Substantia nigra (tissue), 51 donors: ENCODE measurements at places on chromosomes 5 and 9.

DNA sequence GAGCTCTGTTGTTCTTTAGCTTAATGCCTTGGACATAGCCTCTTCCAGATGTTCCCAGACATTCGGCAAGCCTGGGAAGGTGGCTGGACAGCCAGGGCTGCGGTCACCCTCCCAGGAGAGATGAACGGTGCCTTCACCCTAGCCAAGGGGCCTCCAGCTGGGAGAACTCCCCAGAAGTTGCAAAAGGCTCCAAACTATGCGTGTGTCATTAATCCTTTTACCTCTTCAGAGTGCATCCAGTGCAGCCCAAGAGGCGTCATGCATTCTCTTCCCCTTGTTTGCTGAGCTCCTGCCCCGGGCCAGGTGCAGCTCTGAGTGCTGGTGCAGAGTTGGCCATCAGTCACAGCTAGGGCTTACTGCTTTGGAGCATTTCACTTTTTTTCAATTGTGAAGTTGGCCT, 22.8 kb downstream of the HMCN2 start:
- no peak for DNase-seq

GRCh38 chr9:121055642-121056143, 5.6 kb upstream of the C5 start:
- DNase-seq = no peak

GRCh38 chr9:92948038-92948534, 763 bp downstream of the FGD3 start:
- DNase-seq = no peak

GRCh38 chr9:104993291-104993963, 65.5 kb upstream of the ABCA1 start:
- DNase-seq = peak; percentile 51

GRCh38 chr9:133656211-133657119, 20.3 kb downstream of the DBH start:
- no peak for DNase-seq

- DNase-seq = no peak
Observed at GRCh38 chr9:20070336-20070735, 281.5 kb upstream of the SLC24A2 start.

DNA sequence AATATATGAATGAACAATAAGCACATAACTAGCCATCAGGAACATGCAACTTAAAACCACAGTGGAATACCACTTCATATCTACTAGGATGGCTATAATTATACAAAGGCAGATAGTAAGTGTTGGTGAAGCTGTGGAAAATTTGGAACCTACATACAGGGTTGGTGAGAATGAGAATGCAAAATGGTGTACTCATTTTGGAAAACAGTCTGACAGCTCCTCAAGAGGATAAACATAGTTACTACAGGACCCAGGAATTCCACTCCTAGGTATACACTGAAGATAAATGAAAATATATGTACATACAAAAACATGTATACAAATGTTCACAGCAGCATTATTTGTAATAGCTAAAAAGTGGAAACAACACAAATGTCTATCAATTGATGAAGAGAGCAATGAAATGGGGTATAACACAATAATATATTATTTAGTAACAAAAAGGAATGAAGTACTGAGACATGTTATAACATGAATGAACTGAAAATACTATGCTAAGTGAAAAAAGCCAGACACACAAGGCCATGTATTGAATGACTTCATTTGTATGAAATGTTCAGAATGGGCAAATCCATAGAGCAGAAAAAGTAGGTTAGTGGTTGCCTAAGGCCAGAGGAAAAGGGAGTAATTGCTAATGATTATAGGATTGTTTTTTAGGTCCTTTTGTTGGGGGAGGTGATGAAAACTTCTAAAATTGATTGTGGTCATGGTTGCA, 31.2 kb upstream of the CDK5RAP2 start:
- DNase-seq = no peak

GRCh38 chr9:17090041-17090440, 44.8 kb upstream of the CNTLN start:
- DNase-seq = no peak

DNA sequence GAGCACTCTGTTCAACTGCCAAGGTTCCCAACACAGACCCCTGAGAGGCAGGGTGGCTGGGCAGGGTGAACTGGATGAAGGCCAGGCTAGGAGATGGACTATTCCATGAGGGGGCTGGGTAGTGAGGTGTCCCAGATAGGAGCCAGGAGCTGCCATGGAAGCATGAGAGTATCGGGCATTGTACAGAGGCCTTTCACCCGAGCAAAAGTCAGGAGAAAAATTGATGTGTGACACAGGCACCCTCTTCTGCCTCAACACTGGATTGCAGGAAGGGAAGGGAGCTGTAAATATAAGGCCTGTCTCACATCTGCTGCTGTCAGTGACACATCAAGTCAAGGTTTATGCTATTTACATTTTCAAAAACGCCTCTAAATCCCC, 74.6 kb downstream of the UBAP1 start:
- peak; percentile 21 for DNase-seq

DNA sequence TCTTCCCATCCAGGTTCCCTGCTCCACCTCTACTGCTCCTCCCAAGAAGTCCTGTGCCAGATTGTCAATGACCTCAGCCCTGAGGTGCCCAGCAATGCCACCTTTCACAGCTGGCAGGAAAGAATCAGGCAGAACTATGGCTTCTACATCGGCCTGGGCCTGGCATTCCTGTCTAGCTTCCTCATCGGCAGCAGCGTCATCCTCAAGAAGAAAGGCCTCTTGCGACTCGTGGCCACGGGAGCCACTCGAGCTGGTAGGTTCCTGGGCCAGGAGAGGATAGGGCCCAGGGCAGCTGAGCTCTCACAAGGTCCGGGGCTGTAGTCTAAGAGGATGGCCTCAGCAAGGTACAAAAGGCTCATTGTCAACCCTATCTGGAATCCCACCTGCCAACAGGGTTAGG, 3.1 kb downstream of the NIPAL4 start:
- no peak for DNase-seq

- DNase-seq = no peak
Observed at GRCh38 chr5:72925336-72926010, 30.4 kb upstream of the FCHO2 start.

- no peak for DNase-seq
Observed at GRCh38 chr9:118954857-118955256, 414.4 kb downstream of the BRINP1 start.

GRCh38 chr9:13082796-13083195, 196.7 kb downstream of the MPDZ start:
- DNase-seq = no peak

DNA sequence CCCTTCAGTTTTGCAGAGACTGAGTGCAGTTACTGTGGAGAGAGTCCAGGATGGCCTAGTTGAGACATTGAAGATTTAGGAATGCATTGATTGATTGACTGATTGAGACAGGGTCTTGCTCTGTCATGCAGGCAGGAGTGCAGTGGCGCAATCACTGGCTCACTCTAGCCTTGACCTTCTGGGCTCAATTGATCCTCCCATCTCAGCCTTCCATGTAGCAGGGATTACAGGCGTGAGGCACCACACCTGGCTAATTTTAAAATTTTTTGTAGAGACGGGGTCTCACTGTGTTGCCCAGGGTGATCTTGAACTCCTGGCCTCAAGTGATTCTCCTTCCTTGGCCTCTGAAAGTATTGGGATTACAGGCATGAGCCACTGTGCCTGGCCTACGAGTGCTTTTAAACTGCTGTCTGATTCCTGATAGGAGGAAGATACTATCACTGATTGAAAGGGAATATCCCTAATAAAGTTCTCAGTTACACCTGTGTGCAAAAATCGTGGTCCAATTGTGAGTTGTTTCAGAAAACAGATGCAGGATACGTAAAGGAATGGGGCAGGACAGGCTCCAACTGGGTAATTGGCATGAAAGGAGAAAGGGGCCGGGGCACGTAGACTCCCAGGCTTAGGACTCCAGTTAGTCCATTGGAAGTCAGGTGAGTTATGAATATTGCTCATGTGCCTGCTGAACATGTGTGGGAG, 87.5 kb downstream of the KDM4C start:
- DNase-seq = no peak

DNA sequence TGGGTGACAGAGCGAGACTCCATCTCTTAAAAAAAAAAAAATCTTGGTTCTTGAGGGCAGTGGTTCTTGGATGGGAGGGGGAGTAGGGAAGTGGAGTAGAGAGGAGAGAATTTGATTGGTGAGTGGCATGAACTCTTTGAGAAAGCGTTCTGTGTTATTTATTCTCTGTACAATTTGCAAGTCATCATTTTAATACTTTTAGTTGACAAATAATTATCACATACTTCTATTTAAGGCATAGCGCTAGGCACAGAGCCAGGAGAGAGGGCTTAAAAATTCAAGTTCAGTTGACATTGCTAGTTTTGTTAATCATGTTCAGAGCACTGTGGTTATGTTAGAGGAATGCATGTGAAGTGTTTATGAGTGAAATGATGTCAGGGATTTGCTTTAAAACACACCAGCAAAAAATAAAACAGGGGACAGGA, 24.6 kb downstream of the HSDL2 start:
- DNase-seq = no peak

- no peak for DNase-seq
Observed at GRCh38 chr5:54108136-54108535, 202.2 kb downstream of the ARL15 start.

GRCh38 chr5:149256451-149256850, 15.2 kb upstream of the AFAP1L1 start:
- no peak for DNase-seq

- no peak for DNase-seq
Observed at GRCh38 chr5:84791138-84791537, 406.5 kb upstream of the EDIL3 start.

DNA sequence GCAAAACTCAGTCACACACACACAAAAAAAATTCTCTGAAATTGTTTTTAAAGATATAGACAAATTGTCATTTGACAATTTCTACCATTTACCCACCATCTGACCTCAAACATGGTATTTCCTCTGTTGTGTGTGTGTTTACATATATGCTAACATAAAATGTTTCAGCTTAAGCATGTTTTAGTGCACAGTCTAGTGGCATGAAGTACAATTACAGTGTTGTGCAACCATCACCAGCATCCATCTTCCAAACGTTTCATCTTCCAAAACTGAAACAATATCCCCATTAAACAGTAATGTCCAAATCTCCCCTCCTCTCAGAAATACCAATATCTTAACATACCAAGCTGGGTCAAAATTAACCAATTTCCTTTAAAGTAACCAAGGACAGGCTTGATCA, 65.2 kb downstream of the MYO10 start:
- DNase-seq = no peak

DNA sequence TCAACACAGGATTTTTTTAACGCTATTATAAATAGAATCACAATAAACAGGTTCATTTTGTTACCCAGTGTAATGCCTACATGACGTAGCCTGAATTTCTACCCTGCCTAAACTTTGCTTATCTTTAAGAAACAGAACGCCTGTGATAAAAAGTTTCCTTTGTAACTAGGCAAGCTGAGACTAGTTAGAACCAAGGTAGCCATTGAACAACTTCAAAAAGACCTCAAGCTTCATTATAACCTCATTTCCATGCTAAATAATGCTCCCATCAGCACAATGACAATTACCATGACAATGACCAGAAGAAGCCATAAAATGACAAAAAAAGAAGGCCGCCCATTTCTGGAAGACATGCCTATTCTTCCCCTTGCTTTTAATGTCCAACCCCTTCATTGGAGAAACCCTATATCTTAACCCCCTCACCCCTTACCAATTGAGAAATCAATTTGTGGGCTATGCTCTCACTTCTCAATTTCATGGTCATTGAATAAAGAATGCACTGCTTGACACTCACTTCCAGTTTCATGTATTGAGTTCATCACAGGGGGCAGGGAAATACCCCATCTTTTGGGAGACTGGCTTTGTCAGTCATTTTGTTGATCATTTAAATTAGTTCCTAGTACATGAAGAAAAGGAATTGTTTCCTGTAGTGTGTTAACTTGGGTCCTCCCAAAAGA, 276.8 kb downstream of the MCTP1 start:
- no peak for DNase-seq

- no peak for DNase-seq
Observed at GRCh38 chr5:127941646-127942045, 141.9 kb upstream of the SLC12A2 start.

DNA sequence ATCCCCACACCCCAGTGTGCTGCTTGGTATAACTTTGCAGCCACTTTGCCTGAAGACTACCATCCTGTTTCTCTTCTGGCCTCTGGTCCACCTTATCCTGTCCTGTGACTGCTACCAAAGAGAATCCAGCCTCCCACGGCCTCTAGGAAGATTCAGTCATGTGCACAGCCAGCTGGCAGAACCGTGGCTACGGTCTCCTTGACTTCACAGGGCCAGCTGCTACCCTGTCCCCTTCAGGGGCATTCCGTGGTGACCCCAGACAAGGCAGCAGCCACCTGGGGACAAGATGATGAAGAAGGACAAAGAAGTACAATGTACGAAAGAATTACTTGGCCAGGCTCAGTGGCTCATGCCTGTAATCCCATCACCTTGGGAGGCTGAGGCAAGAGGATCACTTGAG, 98.6 kb downstream of the PDE6A start:
- DNase-seq = no peak

GRCh38 chr9:18622186-18622836, 148.4 kb downstream of the ADAMTSL1 start:
- DNase-seq = no peak

DNA sequence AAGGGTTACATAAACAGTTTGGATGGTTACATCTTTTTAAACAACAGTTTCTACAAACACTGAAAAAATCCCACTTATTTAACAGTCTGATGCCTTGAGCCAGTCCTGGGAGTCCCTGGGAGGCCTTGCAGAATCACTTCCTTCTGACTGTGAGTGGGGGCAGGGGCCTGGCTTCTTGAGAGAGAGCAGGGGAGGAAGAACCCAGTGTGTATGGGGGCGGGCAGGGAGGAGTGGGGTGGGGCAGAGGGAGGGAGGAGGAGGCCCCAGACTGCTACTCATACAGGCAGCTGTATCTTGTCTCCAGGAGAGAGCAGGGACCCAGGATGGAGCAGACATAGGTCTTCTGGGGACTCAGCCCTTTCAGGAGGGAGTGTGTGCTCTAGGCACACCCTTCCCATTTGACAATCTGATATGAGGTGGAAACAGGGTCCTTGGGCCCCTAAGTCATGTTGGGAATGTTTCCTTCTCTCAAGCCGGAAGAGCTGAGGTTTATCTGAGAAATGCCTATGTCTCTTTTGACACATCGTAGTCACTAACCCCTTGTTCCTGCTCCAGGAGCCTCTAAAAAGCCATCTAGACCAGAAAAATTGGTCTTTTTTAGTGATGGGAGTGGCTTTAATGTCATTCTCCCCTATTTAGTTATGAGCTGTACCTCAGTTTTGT, 52.8 kb downstream of the IRF1 start:
- peak; percentile 39 for DNase-seq

DNA sequence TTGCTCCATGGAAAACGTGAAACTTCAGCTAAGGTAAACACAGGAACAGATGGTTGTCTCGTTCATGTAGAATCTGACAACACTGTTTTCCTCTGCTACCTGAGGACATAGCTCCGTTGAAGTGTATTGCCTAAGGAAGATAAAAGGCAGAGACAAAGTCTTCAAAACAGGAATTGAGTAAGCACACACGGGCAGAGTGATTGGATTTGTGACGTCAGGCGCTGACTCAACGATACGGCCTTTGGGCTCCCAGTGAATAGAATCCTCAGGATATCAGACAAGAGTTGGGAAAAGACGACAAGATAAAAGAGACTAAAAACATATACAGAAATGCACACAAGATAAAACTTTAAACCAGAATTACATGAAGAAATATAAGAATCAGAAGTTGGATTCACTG, 787.1 kb upstream of the CTNND2 start:
- DNase-seq = no peak

- no peak for DNase-seq
Observed at GRCh38 chr9:8724284-8725018, 924.9 kb upstream of the DMAC1 start.
